Ureter (tissue), 1 donor: ENCODE measurements at places on chromosomes 12 and 14. TPM values are rescaled to one million over a fixed set of nuclear protein-coding genes. Genes with fewer than 3 reads are reported as not detected.

DNA sequence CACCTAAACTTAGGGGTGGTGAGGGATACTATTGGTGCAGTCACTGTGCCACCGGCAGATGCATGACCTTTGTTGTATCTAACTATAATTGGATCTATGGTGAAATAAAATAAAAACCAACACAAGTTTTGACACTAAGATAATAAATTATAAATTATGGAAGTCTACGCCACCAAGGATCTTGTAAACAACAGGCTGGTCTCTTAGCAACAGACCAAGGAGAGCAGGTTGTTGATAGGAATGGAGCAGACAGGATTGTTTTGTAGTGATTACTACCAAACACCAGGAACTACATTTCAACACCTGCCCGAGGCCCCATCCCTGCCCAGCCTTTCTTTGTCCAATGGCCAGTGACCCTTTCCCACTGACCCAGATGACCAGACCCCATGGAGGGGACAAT is 1178.0 kb downstream of the VRK1 start:
- no peak for DNase-seq

DNA sequence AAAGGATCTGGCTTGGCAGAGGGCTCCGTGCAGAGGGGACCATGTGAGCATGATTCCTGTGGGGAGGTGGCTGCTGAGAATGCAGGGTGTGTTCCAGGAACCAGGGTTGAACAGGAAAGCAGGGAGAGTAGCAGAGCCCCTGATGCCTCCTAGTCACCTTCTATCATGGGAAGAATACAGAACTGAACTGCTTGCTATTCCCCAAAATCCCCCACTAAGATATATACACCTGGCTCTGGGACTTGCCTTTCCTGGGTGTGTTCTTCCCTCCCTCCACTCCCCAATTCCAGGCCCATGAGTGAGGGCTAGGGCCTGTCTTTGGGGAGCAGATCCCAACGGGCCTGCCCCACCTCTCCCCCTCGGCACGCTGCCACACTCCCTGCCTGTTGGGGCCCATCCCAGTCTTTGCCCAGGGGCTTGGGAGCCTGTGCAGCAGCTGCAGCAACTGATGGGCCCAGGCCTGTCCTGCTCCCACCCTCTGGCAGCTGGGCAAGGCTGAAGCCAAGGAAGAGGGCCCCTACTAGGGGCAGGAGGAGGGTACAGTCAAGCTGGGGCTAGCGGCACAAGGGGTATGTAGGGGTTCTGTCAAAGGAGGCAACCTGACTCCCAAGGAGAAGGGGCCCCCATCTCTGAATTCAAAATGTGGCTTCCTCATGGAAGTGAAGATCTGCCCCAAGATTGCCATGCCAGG is 3.2 kb downstream of the AJUBA start:
- peak; percentile 64 for DNase-seq

The HCAR3 gene
- 12.3 TPM for total RNA-seq

- no peak for DNase-seq
Measured at GRCh38 chr12:46230983-46231382, 37.9 kb downstream of the SLC38A1 start.

GRCh38 chr14:93045211-93045674 is 70.5 kb downstream of the ITPK1 start:
- DNase-seq: no peak

DNA sequence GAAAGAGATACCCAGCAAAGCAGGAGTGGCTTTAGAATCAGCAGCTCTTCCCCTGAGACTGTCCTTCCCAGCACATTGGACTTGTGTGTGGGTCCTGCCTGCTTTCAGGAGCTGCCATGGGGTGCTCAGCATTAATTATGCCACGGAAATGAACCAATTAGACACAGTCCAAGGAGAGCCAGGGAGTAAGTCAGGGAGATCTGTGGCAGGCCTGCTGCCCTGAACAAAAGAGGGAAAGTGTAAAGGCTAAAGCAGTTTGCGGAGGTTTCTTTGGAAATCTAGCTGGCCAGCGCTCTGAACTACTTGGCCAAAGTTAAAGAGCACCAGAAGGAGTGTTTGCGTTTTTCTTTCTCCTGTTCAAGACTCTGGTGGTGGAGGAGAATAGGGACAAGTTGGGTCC is 65.7 kb upstream of the SRSF5 start:
- no peak for DNase-seq

The SRRM4 gene
- not detected for total RNA-seq

DNA sequence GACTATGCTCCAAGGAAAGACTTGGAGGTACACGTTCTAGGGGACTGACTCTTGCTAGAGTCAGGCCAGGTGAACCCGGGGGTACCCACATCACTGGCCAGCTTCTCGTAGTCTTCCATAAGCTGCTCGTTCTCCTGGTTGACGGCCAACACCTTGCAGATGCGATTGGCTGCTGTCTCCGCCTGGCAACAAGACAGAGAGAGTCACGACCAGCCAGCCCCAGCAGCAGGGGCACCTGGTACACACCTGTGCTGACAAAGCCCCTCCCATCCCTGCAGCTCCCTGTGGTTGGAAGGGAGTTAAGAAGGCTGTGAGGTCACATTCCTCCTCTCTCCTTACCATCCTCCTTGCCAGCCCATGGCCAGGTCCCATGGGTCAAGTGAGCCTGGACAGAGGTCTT is 85.5 kb downstream of the ACTN1 start:
- DNase-seq: no peak

DNA sequence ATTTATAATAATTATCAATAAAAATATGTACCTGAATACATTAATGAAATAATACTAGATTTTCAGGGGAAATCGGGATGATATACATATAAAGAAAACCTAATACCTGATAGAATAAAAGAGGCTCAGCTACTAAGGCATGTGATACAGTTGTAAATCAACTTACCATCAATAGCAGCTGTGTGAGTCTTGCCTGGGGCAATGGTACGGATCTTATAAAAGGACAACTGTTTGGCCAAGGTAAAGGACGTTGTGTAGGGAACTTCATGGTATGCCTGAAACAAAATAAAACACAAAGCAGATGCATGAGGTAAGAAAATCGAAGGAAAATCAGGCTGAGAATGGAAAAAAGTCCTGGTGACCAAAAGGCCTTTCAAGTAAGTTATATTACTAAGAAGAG is 25.4 kb downstream of the NEK9 start:
- no peak for DNase-seq

DNA sequence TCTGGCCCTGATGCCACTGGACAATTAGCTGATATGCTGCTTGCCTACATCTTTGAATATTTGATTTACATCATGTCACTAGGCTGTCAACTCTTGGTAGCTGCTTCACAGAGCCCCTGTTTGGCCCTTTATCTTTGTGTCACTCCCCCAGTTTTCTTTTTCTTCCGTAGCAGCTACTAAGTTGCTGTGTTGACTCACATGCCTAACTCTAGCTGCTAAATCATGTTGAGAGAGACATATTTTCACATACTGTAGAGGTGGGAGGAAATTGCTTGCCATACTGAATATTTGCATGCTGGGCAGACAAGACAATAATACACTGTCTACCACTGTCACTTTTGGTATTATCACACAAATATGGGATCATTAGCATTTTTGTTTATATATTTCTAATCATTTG is 147.1 kb upstream of the NOVA1 start:
- no peak for DNase-seq

DNA sequence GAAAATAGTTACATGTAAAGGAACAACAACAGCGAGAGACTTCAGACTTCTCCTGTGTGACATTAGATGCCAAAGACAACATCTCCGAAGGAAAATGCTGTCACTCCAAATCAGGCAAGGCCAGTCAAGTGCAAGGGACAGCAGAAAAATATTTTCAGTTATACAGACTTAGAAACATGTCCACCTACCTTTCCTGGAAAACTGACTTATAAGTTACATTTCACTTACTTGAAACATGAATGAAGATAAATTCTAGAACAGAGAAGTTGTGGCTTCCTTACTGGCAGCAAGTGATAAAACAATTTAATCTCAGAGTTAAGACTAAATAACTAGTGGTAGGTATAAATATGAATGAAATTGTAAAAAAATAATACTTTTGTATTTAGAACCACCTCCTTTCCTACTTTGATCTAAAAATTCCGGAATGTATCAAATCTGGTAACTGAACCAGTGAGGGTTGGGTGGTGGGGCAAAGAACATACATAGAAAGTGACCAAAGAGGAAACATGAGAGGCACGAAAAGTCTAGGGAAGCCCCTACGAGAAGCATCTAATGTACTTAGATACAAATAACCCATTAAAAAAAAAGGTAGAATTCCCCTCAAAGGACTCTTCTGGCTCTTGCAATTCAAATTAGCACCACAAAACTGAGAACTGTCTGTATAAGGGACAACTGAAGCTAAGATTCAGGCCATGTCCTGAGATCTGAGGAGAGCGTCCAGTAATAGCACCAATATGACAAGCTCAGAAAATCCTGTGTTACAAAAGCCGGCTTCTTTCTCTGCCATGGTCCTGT is 21.2 kb downstream of the MTHFD1 start:
- DNase-seq: no peak

- no peak for DNase-seq
Measured at GRCh38 chr12:96907671-96908422, 790 bp downstream of the NEDD1 start.

GRCh38 chr12:112409064-112409905 is at the start of gene RPL6:
Gene RPL6, minus strand, starts transcription at chr12:112409605. Its CDS starts 949 bp downstream, at chr12:112408656.
- peak; percentile 87 for DNase-seq

GRCh38 chr14:72646861-72647528 is 246.9 kb downstream of the DPF3 start:
- DNase-seq: no peak

DNA sequence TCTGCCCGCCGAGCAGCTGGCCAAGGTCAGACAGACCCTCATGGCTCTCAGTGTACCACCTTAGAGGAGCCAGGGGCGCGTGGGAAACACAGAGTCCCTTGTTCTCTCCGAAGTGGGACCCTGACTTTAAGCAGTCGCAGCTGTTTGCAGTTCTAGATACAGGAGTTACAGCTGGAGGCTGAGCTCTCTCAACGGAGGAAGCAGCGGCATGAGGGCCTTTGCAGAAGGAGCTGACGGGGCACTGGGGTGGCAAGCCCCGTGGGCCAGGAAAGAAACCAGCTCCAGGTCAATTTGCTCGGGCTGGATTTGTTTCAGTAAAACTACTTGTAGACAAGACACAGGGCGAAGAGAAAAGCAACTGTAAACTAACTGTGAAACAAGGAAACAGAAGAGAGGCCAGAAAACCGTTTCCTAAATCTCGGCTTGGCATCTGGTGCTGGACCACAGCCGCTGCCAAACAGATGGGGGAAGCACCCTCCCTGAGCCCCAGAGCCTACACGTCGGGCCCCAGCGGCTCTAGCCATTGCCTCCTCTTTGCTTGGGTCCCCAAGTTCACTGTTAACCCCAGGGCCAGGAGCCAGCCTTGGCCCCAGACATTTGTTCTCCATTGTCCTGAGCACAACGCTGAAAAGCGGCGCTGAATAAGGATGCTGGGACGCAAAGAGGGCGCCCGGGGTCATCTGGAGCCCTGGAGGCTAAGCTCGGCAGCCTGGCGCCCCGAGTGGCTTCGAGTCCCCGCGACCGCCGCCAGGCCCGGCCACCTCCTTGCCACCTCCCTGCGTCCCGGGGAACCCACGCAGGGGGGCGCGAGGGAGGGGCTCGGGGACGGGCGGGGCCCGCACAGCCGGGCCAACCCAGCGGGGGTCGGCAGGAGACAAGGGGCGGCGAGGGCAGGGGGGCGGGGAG is 914 bp upstream of the PACS2 start:
- no peak for DNase-seq

GRCh38 chr12:24591715-24592440 is 357.0 kb downstream of the BCAT1 start:
- DNase-seq: no peak

DNA sequence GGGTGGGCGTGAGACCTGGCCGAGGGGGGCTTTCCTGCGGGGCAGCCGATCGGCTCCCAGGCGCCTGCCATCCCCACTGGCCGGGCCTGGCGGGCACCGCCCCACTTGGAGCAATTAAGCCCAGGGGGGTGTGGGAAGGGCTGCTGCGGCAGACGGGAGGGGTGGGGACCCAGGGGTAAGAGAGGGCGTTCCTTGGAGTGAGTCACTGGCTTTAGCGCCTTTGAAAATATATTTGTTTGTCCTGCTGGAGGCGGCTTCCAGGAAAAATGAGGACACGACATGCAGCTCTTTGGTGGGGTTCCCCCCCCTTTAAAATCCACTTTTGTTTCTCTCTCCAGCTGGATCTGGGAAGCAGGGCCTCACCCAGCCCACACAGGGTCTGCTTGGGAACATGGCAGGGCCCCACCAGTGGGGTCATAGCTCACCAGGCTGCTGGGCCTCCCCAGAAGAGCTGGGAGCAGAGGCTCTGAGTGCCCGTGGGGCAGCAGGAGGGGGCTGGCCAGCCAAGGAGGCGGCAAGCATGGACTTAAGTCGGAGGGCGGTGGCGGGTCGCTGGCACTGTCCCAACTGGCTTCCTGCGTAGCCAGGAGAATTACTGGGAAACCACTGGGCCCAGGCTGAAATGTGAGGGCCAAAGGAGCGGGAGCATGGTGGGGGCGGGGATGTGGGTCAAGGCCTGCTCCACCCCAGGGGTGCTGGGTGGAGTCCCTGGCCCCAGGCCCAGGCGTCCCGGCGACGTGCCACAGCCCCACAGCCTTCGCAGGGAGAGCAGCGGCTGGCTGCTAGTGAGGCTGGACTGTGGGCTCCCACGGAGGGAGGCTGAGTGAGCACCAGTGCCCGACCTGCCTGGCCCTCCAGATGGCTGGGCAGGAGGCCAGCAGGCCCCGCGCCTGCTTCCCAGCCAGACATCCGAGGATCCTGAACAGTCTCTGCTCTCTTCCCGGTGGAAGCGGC is 128.0 kb downstream of the RFLNA start:
- DNase-seq: peak; percentile 93

GRCh38 chr12:38890102-38890855 is 15.1 kb downstream of the CPNE8 start:
- DNase-seq: no peak

GRCh38 chr14:32469388-32470160 is 140.5 kb downstream of the AKAP6 start:
- DNase-seq: no peak

The TAMALIN gene
- 50.7 TPM for total RNA-seq

The CLEC1A gene
- total RNA-seq: 5.4 TPM

The CCDC184 gene
- total RNA-seq: 5.6 TPM

The CDCA4 gene
- total RNA-seq: 8.1 TPM

GRCh38 chr14:24665440-24665991 is 31.5 kb upstream of the GZMB start:
- DNase-seq: no peak

The GLS2 gene
- 4.5 TPM for total RNA-seq

The VPS33A gene
- 19.9 TPM for total RNA-seq

The HOXC9 gene
- 1.7 TPM for total RNA-seq

DNA sequence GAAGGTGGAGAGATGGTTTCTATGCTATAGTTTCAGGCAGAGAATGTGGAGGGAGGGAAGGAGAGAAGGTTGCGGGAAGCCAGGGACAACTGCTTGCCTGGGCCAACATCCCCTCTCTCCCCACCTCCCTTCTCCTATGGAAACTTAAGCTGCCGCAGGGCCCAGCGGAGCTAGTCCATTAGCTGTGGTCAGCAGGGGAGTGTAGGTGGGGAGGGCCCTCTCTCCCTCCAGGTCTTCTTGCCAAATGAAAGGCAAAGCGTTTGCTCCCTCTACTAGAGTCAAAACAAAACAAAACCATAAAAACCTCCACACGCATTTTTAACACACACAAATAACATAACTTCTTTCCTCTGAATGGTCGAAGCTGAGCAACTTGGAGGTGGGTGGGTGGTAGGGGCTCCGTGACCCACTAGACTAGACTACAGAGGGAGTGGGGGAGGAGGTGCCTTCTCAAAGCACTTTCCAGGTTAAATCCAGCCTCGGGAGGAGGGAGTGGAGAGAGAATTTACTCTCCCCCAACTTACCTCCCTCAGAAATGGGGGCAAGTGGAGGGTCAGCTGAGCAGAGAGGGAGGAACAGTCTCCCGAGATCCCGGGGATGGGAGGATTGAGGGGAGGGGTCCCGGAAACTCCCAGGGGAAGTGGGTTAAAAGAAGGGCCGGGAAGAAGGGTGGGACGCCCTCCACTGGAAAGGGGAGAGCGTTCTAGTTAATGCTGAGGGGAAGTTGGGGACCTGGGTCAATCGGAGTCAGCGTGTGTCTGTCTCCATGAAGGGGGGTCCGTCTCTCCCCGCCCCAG is 4.6 kb upstream of the CACNB3 start:
- no peak for DNase-seq
